ENCODE measurements at places on chromosomes 4 and X.

DNA sequence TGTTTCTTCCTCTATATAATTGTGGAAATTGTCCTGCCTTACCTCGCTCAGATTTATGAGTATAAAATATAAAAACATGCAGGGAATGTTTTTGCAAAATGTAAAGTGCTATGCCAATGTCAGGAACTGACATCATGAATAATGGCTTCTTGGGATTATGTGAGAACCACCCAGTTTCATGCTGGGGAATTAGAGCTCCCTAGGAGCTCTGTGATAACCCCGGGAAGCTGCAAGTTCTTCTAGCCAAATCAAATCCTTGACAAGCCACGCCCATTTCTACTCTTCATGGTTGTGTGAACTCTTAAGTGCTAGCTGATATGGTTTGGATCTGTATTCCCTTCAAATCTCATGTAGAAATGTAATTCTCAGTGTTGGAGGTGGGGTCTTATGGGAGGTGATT is 85.9 kb upstream of the PAK3 start:
- DNase-seq: no peak

DNA sequence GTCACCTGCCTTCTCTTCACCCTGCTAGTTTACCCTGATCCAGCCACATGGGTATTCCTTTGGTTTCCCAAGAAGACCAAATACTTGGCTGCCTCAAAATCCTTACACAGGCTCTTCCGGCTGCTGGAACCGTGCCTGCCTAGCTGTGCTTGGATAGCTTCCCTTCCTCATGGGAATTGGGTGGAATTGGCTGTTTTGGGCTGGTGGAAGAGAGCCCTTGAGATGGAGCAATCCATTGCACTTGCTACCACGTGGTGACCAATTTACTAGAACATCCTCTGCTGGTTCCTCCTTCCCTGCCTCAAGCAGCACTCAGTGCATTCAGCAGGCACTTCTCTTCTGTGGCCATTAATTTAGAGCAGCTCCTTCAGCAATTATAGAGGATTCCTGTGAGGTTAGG is 119.3 kb upstream of the AP1S2 start:
- no peak for DNase-seq

GRCh38 chrX:17610788-17611187 is 126.5 kb upstream of the SCML1 start:
- no peak for DNase-seq

DNA sequence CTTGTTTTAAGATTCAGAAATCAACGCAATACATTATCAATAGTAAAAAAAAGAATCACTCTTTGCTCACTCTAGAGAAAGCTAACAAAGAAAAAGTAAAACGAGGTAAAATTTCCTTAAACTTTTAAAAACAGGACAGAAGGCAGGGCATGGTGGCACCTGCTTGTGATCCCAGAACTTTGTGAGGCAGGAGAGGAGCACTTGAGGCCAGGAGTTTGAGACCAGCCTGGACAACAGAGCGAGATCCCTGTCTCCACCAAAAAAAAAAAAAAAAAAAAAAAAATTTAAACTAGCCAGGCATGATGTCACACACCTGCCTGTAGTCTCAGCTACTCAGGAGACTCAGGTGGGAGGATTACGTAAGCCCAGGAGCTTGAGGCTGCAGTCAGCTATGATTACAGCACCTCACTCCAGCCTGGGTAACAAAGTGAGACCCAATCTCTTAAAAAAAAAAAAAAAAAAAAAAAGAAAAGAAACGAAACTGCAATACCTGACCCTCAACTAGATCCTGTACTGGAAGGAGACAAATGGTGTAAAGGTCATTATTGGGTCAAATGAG is 3.5 kb downstream of the CCNI start:
- DNase-seq: no peak

- no peak for DNase-seq
Measured at GRCh38 chr4:7336067-7336569, 98.6 kb downstream of the PSAPL1 start.

DNA sequence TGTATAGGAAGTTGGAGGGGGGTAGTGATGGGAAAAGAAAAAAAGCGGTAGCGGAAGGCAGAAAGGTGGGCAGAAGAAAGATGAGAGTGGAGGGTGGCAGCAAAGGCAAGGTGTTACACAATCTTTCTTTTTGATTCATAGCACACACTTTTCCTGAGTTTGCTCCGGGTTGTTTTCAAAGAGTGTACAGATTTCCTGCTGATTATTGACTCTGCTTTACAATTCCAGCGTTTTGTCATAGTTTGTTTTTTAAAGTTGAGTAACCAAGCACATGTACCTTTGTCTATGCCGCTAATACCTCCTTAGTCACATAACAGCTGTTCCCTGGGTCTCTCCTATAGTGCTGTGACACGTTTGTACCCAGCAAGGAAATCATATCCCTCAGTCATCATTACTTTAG is 50.3 kb downstream of the AGA start:
- no peak for DNase-seq

- DNase-seq: no peak
Measured at GRCh38 chr4:18012807-18013462, 8.6 kb downstream of the LCORL start.

GRCh38 chr4:13409324-13409723 is 74.8 kb downstream of the RAB28 start:
- DNase-seq: no peak

- no peak for DNase-seq
Measured at GRCh38 chr4:37531151-37531550, 155.0 kb downstream of the RELL1 start.

DNA sequence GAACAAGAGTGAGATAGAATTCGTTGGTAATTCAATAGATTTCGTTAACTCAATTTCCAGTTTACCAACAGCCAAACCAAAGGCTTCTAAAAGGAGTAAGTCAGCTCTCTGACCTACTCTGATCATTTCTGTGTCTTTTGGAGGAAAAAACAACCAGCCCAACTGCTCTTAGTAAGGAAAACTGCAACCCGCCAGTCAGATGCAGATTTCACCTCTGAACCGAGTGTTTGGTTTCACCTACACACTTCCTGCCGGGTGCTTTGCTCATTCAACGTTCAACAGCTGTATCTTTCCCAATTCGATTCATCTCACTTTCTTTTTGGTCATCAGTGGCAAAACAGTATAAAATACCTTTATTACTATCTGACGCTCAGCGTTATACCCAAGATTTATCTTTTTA is 24.5 kb downstream of the TMSB4X start:
- no peak for DNase-seq

DNA sequence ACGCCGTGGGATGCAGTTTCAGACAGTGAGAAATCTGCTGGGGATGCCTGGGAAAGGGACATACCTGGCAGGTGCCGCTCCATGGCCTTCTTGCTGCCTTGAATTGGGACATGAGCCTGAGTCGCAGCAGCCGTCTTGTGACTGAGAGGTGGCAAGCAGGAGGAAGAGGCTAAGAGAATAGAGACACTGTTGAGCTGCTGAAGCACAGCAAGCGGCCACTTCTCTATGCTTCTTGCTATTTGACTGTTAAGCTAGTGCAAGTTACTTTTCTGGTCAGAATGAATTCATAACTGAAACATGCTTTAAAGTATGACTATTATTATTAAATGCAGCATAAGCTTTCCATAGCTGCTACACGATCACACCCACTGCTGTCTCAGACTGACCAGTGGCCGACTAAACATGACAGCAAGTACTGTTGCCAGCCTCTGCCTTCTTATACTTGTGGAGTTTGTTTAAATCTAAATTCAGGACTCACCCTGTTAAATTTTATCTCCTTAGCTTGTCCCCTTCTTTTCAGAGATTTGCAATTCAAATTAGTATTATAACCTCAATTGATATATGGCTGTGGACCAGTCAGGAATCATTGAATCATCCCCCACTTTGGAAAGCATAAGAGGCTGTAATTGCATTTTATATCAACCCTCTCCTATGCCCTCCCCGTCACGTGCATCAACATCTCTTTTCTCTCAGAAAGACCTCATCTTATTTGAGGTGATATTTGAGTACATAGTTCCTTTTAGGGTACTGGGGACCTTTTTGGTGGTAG is 24.8 kb upstream of the ACSL1 start:
- no peak for DNase-seq

DNA sequence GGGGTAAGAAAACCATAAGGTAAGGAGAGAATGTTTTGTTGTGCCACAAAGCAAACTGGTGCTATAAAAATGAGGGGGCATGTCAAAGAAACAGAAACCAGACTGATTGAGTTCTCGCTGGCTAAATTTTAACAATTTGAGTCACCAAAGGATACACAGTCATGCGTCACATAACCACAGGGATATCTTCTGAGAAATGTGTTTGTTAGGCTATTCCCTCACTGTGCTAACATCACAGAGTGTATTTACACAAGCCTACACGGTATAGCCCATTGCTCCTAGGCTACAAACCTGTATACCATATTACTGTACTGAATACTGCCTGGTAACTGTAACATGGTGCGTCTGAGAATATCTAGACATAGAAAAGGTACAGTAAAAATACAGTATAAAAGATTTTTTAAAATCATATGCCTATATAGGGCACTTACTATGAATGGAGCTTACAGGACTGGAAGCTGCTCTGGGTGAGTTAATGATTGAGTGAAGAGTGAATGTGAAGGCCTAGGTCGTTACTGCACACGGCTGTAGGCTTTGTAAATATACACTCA is 50.1 kb downstream of the FBXW7 start:
- peak; percentile 88 for DNase-seq
